Ureter (tissue), 1 donor: ENCODE measurements at places on chromosomes 7 and 10.

- DNase-seq, result peak; percentile 68
Measured at GRCh38 chr7:134140889-134141867, 14.0 kb downstream of the LRGUK start.

DNA sequence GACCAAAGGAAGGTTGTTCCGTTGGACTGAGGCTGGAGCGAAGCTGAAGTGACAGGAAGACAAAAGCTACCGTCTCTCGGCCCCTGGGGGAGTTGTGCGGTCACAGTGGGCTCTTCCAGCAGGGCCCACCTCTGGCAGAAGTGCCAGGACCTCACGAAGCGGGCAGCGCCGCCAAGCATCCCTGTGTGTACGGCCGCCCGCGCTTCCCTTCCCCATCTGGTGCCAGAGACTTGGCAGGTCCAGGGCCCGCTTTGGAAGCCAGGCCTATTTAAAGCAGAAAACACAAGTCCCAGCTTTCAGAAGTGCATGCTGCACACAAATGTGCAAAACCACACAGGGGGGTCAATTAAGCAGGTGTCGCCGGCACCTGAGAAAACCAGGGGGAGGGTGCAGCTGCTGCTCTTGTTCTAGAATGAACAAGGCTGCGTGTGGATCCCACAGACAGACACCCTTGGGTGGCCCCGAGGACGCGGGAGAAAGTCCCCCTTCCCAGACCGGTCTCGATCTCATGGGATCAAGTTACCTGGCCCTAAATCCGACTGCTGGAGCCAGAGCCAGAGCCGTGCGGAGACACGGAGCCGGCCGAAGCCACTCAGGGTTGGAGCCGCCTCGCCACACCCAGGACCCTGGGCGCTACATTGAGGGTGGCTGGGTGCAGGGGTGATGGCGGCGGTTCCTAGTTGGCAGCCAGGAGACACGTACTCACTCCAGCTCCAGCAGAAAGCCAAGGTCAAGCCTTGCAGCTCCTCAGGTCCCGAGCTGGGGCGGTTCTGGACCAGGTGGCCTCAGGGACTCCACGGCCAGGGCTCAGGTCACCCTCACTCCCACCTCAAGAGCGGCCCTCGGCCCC lies 51.8 kb upstream of the PPP2R2D start:
- peak; percentile 39 for DNase-seq

DNA sequence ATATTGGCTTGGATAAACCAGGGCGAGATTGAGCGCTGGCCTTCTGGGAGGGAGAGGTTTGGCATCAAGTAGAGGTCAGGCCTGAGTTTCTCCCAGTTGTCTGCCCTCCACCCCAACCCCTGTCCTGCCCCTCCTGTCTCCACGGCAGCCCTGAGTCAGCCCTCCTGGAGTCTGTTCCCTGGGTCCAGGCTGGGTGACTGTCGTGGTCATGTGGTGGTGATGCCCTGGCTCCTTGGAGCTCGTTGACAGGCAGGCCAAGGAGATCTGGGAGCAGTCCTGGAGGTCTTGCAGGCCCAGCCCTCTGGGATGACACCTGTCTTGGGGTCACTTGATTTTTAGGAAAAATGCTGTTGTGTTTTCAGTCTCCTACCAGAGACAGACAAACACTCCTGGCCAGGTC lies 53.6 kb upstream of the PODXL start:
- no peak for DNase-seq

GRCh38 chr7:113199136-113199535 lies 80.8 kb upstream of the SMIM30 start:
- no peak for DNase-seq

DNA sequence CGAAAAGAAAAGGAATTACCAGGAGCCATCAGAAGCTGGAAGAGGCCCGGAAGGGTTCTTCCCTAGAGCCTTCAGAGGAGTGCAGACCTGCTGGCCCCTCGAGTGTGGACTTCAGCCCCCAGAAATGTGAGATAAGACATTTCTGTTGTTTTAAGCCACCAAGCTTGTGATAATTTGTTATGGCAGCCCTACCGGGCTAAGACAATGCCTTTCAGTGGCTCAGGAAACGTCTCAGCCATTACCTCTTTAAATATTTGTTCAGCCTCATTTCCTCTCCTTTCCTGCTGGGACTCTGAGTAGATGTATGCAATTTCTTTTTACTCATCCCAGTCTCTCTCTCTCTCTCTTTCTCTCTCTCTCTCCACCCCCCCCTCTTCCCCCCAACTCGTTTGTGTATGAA lies 174.7 kb upstream of the GRB10 start:
- no peak for DNase-seq

- DNase-seq, result no peak
Measured at GRCh38 chr7:77458786-77459185, 42.6 kb upstream of the GSAP start.

- DNase-seq, result no peak
Measured at GRCh38 chr10:101233443-101233842, 4.2 kb upstream of the LBX1 start.

DNA sequence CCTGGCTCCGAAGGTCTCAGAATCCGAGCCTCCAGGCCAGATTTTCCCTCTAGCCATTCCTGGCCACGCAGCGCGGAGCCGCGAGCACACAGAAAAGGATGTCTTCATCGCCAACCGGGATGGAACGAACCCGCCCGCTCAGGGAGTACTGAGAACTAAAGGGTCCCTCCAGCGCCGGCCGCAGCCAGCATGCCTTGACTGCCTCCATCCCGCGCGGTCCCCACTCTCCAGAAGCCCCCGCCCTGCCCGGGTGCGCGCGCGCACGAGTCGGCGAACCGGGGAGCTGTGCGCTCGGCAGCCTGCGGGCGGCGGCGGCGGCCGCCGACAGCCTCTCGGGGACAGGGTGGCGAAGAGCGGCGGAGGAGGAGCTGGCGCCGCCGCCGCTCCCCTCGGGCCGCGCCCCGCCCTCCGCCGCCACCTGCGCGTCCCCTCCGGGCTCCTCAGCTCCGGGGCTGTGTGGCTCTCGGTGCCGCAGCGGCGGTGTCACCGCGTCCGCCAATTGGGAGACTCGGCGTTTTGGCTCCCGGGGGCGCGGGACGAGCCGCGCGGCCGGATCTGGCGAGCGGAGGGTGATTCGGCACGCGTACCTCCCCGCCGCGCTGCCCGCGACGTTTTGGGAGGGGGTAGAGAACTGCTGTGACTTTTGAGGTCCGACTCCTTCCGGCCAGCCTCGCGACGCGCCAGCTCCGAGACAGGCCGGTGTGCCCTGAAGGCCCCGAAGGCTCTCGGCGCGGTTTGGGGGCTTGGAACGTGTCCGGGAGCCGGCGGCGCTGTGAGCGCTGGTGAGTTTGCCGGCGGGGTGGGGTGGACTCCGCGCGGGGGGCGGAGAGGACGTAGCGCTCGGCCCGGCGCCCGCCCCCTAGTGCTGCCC lies 453 bp upstream of the GALNT17 start:
- DNase-seq, result peak; percentile 56

DNA sequence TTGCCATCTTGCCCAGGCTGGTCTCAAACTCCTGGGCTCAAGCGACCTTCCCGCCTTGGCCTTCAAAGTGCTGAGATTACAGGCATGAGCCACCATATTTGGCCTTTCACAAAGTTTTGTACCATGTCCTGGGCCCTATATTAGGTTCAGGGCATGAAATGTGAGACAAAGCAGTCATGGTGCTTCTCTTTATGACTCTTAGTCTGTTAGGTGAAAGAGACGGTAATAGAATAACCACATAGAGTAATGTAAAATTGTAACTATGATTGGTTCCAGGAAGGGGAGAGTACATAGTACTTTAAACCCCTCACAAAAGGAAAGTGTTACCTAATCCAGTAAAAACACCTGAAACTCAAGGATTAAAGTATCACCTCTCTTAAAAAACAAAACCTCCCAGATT lies 144.7 kb downstream of the SPAG6 start:
- DNase-seq, result no peak

- no peak for DNase-seq
Measured at GRCh38 chr7:23242321-23242720, 4.3 kb upstream of the GPNMB start.

DNA sequence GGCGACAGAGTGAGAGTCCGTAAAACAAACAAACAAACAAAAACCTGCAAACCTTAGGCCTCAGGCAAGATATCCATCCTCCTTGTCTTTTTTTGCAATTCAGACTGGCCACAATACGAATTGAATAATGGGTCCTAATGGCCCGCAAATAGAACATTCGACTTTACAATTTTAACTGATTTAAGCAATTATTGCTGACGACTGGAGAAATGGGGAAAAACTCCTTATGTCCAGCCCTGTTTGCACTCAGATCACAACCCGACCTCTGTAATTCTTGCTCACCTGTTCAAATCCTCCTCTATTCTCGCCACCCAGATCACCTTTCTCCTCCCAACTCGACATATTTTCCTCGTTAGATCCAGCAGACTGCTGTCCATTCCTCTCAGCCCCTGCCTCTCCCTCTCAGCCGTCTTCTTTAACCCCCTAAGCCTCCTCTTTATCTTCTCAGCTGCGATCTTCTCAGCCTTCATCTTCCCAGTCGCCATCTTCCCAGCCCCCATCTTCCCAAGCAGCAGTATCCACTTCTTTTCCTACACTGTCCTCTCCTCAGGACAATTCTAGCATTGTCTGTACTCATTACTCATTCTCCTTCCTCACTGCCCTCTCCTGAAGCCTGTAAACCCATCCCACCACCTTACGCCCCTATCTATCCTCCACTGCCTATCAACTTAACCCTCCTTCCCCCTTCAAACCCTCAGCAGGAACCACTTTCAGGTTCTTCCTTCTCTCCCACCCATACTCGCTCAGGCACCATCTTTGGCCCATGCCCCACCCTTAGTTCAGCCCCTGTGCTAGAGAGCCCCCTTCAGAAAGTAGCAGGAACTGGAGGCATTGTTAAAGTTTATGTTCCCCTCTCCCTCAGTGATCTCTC lies 61.8 kb downstream of the LRRC17 start:
- DNase-seq, result no peak

DNA sequence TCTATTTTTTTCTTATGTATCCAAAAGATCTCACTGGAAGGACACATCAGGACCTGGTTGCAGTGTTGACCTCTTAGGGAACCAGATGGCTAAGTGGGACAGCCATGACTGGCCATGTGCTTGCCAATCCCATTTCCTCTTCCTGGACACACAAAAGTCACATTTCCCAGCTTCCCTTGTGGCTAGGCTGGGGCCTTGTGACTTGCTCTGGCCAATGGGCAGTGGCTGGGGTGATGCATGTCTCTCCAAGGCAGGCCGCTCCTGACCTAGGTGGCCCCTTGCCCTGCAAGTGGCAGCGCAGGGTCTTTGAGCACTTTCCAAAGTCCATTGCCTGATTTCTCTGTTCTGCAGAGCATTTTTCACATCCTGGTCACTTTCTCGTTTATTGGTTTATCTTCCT lies 41.7 kb upstream of the HSPA12A start:
- DNase-seq, result no peak
